D721Med (cell line): ENCODE measurements at places on chromosomes 2 and 18.

GRCh38 chr2:15737314-15738224 lies 145.9 kb downstream of the DDX1 start:
- DNase-seq = no peak

- no peak for DNase-seq
Observed at GRCh38 chr2:18701981-18702380, 112.6 kb upstream of the NT5C1B start.

DNA sequence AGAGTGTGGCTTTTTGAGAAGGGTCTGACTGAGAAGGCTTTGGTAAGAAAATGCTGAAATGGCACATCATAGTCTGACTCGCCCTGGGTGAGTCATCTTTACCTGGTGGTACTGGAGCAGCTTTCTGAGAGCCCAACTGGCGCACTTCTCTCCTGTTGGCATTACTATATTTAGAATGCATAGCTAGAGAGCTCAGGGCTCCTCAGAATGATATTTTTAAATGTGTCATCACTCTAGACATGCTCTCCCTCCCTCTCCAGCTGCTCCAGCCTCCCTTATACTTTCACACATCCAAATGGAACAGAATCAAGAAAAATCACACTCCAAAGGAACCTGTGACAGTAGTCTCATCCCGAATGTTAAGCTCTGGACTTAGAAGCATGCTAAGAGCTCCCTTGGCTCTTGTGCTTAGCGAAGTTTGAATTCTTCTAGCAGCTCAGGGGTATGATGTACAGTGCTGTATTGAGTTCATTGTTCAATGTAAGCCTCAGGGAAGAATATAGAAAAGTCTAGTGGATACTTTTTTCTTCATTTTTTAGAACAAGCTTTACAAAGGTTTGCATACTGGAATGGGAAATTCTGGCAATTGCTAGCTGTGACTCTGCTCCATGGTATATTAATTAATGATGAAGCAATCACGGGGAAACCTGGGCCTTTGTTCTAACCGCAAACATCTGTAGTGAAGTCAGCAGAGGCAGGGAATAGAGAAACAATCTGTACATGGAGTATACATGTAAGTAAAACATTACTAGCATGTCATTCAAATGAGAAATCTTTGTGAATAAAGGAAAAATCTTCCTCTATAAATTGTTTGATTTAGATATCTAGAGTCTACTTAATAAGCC lies 751.2 kb upstream of the NRXN1 start:
- DNase-seq = no peak

DNA sequence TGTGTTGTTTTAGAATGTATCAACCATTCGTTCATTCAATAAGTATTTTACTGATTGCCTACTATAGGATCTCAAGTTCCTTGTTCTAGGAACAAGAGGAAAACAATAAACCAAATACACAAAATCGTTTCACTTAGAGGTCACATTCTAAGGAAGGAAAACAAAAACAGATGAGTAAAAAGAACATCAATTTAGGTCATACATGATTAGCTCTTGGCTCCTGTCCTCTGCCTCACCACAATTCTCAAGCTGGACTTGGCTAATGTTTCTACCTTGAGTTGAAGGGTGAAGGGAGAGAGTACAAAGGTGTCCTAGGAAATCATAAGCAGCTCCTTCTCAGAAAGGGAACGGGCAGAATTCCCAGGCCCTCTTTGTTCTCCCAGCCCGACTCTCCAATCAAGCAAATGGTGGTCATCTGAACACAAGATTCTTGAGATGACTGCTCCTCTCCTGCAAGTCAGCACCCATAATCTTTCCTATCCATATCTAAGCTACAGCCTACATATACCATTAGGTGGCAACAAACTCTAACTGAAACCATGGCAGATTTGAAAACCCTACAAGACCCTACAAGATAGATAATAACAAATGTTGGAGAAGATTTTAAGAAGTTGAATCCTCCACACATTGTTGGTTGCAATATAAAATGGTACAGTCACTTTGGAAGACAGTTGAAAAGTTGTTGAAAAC lies 76.0 kb downstream of the CBLN2 start:
- DNase-seq = no peak

- DNase-seq = no peak
Observed at GRCh38 chr2:115757286-115757685, 1314.8 kb downstream of the DPP10 start.

GRCh38 chr2:70417011-70417410 lies 115.1 kb upstream of the FAM136A start:
- no peak for DNase-seq

DNA sequence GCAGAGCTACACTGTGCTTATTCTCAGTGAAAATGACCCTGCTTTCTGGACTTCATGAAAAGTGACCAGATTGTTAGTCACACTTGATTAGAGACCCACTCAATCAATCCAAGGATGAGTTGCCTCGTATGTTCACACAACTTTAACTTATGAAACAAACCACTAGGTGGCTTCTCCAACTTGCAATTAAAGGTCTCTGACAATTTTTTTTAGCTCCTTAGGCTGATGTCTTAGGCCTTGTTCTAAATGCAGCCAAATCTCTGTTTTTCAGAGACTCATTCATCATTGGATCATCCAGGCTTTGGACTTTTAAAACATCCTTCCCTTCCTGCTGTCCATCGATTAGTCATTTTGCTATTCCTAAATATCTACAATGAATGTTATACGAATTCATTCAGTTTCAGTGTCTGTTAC lies 63.4 kb downstream of the MREG start:
- no peak for DNase-seq

DNA sequence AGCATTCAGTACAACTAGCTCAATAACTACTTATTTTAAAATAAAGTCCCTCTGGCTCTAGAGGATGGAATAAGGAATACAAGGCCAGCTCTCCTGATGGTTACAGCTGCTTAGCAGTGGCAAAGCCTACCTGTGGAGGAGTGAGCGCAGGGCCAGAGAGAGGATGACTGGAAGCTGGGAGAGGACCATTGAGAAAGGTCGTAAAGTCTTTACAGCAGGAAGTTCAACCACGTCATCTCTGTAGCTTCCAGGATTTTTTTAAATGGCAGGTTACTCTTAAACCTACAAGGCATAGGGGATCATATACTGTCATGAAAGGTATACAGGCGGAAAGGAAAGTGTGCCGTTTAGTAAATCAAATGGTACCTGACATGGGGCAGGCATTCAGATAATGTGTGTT lies 26.3 kb downstream of the ANXA4 start:
- DNase-seq = no peak

- no peak for DNase-seq
Observed at GRCh38 chr2:220433131-220433530, 805.7 kb downstream of the SLC4A3 start.

DNA sequence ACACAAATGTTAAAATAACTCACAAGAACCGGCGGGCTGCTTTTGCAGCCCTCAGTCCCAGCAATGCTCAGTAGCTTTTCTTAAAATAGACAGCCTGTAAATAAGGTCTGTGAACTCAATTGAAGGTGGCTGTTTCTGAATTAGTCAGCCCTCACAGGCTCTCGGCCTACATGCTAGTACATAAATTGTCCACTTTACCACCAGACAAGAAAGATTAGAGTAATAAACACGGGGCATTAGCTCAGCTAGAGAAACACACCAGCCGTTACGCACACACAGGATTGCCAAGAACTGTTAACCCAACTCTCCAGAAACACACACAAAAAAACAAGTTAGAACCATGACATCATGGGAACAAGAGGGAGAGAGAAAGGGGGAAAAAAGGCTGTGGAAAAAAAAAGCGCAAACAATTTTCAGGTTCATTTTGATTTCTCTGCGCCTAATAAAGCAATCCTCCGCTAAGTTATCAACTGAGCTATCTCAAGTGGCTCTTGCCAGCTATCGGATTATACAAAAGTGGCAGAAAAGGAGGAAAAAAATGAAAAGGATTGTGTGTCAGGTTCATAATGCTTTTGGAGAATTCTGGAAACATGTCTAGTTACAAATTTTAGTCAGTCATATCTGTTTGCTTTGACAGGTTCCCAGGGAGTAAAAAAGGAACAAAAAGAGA lies 89.1 kb downstream of the ZEB2 start:
- DNase-seq = no peak

GRCh38 chr2:43329637-43330036 lies 103.2 kb upstream of the ZFP36L2 start:
- DNase-seq = no peak

- no peak for DNase-seq
Observed at GRCh38 chr18:46942646-46943045, 25.2 kb downstream of the KATNAL2 start.
